ENCODE measurements at places on chromosomes 2 and 18. TPM values are rescaled to one million over a fixed set of nuclear protein-coding genes. Genes with fewer than 3 reads are reported as not detected.

GRCh38 chr2:231152800-231153557, 28.1 kb upstream of the HTR2B start:
- no peak for DNase-seq

DNA sequence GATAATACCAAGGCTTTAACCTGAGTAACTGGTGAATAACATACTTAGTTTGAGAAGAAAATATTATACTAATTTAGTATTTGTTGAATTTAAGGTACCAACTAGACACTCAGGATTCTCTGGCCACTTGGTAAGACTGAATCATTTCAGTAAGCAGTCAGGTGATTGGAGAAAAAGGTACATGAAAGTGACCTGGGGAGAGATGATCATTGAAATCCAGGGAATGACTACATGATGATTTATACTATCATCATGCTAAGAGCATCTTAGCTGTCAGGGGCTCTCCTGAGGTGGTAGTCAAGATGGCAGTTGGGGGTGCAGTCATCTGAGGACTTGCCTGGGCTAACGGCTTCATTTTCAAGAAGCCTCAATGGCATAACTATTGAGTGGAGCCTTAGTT, 571.2 kb upstream of the ACVR2A start:
- no peak for DNase-seq

The TUBA4B gene
- not detected for total RNA-seq

The PAX8 gene
- under 0.01 TPM for total RNA-seq

DNA sequence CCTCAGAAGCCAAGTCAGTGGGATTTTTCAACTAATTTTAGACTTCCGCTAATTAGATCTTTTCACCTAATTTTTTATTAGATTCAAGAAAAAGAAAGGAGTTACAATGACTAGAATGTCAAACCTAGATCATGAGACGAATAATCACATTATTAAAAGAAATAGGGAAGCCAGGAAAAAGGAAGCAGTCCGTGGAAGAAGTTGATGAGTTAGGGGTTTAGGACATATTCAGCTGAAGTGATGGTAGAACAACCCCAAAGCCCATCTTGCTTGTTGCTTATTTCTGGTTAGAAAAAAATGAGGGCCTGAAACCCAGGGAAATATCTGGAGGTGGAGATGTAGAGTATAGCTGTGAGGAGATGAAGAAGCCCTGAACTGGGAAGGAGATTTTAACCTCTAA, 8.0 kb downstream of the KLF7 start:
- DNase-seq, result no peak

The PROKR1 gene
- total RNA-seq, result 0.82 TPM

- DNase-seq, result no peak
Measured at GRCh38 chr18:69626171-69626570, 225.5 kb downstream of the DOK6 start.

DNA sequence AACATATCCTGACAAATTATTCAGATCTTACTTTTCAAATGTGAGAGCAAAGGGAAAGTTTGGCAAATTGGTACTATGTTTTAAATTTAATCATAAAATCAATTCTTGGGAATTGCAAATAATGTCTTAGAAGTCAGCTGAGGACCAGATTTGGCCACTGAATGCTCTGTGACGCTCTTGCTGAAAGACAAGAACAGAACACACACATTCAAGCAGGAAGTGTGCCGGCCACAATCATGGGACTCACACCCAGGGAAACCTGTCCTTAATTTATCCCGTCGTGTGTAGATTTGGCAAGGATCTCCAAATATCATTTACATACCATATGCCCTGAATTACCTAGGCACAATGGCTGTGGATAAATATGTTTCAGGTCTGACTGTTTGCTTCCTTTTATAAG, 253.1 kb downstream of the TCF4 start:
- no peak for DNase-seq

The TBR1 gene
- 73.8 TPM for total RNA-seq

DNA sequence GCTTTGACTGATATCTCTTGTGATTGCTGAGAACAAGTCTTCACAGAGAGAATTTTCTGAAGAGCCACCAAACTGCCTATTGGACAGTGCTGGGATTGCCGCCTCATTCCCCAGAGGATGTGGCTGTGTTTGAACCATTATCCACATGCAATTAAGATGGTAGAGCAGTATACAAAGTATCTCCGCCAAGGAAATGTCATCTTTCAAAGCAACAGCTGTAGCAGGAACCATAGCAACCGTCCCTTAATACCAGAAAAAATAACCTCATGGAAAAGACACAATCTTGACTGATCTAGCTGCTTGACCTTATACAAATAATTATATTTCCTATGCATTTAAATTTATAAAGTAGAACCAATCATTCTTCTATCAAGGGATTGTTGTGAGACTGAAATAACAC, 772.6 kb upstream of the FAM98A start:
- DNase-seq, result no peak

The UGT1A3 gene
- not detected for total RNA-seq

DNA sequence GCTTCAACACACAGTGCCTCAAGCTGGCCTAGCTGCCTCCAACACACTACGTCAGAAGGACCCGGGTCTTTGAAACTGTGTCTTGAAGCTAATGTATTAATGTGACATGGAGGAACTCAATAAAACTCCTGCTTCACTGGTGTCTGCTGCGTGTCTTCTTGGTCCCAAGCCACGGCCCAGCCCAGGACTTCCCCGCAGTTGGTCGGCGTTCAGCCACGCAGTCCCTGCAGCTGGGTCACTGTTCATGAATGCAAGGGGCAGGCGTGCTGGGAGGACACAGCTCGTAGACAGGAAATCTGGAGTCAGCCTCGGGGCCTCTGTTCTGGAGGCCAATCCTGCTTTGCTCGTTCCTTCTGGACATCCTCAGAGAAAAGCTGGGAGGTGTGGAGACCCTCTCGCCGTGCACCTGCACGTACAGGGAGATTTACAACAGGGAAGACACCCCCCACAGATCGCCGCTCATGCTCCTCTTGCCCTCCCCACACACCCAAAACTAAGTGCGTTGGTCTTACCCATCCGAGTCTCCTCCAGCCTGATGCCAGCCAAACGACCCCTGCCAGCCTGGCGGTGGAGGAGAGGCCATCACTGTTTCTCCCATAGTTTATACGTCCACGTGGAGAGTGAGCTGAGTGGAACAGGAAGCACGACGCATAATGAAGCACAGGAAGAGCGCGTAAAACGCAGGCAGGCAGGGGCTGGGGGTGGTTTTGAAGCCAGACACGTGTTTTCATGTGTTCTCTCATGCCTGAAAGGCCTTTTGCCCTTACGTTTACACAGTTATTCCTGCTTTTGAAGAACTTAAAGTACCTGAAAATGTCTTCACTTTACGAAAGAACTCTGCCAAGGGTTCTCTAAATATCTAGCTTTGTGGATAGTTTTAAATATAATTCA, 39.7 kb downstream of the ADI1 start:
- DNase-seq, result no peak

- DNase-seq, result no peak
Measured at GRCh38 chr2:134869946-134870736, 31.7 kb downstream of the ACMSD start.

The DPP10 gene
- total RNA-seq, result 74.6 TPM

The MREG gene
- 2.4 TPM for total RNA-seq

The STPG4 gene
- total RNA-seq, result 0.41 TPM

- DNase-seq, result no peak
Measured at GRCh38 chr2:204321027-204321800, 224.1 kb upstream of the PARD3B start.

GRCh38 chr2:10934979-10935350, 23.2 kb downstream of the KCNF1 start:
- DNase-seq, result no peak

DNA sequence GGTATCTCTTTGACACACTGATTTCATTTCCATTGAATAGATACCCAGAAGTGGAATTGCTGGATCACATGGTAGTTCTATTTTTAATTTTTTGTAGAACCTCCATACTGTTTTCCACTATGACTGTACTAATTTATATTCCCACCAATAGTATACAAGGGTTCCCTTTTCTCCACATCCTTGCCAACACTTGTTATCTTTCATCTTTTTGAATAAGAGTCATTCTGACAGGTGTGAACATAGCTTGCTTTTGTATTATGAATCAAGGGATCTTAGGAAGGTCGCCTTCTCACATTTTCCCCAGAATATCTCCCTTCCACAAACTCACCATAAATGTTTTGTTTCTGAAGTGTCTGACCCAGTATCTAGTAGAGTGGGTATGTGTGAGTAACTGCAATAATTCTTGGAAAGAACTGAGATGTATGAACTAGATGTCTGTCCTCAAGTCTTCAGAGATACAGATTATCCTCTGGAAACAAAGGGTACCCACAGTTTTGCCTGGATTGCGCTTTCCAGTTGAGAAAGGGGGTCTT, 17.1 kb upstream of the SP3 start:
- no peak for DNase-seq

DNA sequence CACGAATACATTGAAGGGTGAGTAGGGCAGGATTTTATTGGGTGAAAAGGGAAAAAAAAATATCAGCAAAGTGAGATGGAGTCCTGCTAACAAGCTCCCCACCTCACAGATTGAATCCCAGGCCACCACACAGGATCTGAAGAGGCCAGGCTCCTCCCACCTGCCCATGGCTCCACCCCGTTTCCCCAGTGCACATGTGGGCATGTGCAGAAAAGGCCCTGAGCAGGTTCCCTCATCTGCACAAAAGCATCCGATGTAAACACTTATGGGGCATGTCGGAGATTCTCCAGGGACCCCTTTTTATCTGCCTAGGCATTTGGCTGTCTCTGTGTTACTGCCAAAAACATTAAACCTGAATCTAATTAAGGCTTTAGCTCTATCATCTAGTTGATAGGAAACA, 35.2 kb downstream of the SKA1 start:
- DNase-seq, result no peak

GRCh38 chr2:226114436-226114835, 685.2 kb downstream of the IRS1 start:
- DNase-seq, result no peak

The CMPK2 gene
- total RNA-seq, result 10.2 TPM

GRCh38 chr2:17196380-17196779, 321.9 kb downstream of the RAD51AP2 start:
- DNase-seq, result no peak

DNA sequence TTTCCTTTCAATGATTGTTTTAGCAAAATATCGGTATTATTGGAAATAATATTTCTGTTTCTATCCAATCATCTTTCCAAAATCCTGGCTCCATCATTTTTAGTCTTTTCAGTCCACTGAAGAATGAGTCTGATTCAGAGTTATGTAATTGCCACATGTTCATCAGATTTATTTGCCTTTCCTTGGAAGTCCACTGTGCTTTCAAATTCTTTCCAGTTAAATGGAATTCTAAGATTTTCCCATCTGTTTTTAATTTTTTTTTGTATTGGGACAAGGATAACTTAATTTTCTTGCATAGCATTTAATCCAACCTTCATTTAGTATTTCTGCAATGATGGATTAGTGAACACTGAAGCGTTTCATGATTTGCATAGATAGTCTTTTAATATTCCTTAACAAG, 521.5 kb upstream of the NRXN1 start:
- DNase-seq, result no peak

GRCh38 chr2:74576211-74576862, 21.8 kb downstream of the DOK1 start:
- DNase-seq, result no peak

The GAL3ST2 gene
- 0.41 TPM for total RNA-seq

DNA sequence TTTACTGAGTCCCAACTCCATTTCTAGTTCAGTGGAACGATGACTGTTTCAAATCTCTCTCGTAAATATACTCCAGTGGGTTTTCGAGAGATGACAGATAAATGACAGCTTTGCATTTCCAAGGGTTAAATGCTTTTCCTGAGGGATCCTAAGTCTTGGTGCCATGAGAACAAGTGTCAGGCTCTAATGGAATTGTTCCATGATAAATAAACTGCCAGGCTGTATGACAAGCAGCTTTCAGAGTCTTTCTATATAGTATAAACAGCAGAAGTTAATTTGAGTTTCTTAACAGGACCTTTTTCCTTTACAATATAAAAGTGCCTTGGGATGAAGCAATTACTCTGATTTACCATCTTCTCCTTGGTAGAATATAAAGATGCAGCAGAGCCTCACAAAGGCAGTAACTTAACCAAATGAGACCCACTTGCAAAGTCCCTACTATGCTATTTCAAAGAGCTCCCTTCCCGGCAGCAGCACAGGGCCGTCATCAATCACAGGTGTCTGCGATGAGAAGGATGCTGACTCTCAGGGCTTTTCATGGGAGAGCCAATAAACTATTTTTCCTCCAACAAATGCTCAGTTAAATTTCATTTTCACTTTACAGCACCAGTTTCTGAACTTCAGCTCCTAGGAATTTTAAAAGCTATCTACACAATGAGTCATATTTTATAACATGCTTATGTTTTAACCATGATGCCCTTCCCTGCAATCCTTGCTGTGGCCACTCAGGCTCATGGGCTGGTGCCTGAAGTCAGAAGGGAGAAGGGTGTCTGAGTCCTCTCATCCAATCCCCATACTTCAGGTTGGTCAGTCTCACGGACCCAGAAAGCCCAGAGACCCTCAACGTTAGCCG, 123.8 kb downstream of the AFF3 start:
- no peak for DNase-seq

DNA sequence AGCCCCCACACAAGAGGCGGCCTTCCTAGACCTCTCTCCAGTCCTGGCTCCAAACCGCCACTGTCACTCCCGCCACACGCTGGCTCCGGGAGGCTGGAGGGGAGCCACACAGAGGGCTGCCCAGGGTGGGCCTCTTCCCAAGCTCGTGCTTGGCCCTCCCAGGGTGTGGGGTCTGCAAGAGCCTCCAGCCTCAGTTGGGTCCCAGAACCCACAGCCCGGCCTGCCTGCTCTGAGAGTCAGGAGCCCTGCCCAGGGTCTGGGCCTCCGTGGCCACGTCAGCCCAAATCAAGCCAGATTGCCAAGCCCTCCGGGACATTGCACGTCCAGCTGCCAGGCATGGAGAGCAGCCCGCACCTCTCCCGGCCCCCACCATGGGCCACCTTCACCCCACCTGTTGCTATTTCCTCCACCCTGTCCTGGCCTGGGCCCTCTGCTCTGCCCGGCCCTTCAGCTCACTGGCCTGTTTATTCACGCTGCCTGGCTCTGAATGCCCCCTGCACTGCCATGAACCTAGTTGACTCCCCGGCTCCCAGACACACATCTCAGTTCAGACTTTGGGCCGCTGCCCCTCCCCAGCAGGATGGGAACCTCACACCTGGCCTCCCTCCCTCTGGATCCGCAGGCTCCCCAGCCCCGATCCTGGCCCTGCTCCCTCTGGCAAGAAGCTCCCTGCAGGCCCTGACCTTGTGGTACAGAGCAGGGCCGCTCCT, 61.0 kb downstream of the BIN1 start:
- peak; percentile 20 for DNase-seq

The TM4SF20 gene
- not detected for total RNA-seq
